Stimulated activated CD4-positive, alpha-beta T cell treated with anti-CD3 and anti-CD28 coated beads, Interleukin-1b, Interleukin-23, amount 100 ng/mL, for 1 hour (primary cell): ENCODE measurements at places on chromosomes 6 and 20.

DNA sequence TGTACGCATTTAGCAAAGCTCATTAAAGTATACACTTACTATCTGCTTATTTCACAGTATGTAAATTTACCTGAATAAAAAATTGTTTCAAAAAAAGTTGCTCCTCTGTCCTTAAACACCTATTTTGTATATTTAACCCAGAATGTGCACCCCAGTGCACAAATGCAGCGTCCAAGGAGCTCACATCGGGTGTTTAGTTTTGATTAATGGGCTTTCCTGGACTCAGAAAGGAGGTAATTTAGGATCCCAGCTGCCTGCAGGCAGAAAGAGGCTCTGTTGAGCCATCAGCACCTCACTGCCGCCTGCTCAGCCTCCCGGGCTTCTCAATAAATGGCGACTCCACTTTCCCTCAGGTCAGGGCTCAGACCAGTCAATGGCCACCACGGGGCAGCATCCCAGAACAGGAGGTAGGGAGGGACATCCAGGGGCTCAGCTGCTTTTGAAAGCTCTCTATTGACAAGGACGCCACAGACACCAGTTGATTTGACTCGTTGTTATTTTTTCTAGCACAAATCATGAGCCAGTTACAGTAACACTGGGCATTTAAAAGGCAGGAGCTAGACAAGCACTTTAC is 70.2 kb upstream of the TBC1D7 start:
- DNase-seq: no peak

DNA sequence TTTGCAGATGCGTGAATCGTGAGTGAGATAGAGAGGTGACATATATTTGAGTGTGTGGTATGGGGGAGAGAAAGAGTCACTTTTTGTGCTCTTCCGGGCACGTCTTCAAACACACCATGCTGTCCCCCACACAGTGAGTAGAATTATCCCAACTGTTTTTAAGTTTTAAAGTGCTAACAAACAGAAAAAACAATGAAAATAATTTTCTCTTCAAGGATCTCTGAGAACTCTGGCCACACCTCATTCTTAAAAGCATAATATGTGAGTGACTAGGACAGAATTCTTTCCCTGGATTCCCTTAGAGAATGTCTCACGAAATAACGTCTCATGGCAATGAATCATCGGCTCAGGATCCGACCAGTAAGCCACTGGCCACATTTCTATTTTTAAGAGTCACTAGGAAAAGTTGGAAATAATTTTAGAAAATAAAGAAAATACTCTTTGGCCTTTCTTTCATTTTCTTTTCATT is 235.7 kb upstream of the ZNF217 start:
- DNase-seq: no peak

DNA sequence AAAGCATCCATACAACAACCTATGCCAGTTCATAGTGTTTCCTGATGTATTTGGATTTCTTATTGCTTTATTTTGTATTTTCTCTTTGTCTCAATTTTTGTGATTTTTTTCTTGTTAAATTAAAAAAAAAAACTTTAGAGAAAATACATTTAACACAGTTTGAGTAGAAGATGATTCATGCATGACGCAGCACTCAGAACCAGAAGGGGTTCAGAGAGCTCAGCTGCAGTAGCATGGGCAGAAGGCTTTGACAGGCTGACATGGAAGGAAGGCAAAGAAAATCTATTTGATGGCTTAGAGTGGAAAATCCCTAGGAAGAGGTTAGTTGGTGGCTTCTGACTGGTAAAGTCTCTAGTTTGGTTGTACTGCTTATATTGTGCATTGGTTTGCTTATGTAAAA is 207.2 kb upstream of the STXBP5 start:
- DNase-seq: no peak

GRCh38 chr6:3561725-3562124 is 104.9 kb upstream of the SLC22A23 start:
- DNase-seq: no peak

GRCh38 chr6:53544217-53544469 is 758 bp downstream of the GCLC start:
- DNase-seq: no peak

DNA sequence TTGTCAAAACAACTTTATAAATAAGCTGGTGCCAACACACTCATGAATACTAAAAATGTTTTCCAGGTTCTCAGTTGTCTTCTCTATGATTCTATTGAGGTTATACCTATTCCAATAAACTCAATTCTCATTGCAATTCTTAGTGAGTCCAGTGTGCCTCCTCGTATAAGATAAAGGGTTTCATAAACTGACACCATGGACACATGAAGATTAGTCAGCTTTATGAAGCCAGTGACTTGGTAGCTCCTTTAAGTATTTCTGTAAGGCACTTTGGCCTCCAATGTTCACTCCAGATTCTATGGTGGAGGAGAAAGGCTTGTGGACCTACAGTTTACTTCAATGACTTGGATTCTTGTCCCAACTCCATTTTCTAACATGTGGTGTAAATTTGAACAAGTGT is 521.3 kb upstream of the JARID2 start:
- no peak for DNase-seq

- DNase-seq: no peak
Measured at GRCh38 chr6:160031442-160031841, 62.6 kb downstream of the IGF2R start.
